ENCODE measurements at places on chromosomes 3 and 15. TPM values are rescaled to one million over a fixed set of nuclear protein-coding genes. Genes with fewer than 3 reads are reported as not detected.

GRCh38 chr15:74682954-74683353 is 12.9 kb downstream of the EDC3 start:
- DNase-seq, result no peak

- no peak for DNase-seq
Measured at GRCh38 chr3:106825962-106826605, 551.2 kb upstream of the CCDC54 start.

GRCh38 chr15:62444104-62445022 is 279.3 kb upstream of the C2CD4B start:
- DNase-seq, result no peak

TMEM207 gene
- not detected for polyA plus RNA-seq

- DNase-seq, result peak; percentile 88
Measured at GRCh38 chr15:41928637-41929620, 35.1 kb upstream of the SPTBN5 start.

BMF gene
- polyA plus RNA-seq, result 3.0 TPM

ACSBG1 gene
- polyA plus RNA-seq, result 0.50 TPM

DNA sequence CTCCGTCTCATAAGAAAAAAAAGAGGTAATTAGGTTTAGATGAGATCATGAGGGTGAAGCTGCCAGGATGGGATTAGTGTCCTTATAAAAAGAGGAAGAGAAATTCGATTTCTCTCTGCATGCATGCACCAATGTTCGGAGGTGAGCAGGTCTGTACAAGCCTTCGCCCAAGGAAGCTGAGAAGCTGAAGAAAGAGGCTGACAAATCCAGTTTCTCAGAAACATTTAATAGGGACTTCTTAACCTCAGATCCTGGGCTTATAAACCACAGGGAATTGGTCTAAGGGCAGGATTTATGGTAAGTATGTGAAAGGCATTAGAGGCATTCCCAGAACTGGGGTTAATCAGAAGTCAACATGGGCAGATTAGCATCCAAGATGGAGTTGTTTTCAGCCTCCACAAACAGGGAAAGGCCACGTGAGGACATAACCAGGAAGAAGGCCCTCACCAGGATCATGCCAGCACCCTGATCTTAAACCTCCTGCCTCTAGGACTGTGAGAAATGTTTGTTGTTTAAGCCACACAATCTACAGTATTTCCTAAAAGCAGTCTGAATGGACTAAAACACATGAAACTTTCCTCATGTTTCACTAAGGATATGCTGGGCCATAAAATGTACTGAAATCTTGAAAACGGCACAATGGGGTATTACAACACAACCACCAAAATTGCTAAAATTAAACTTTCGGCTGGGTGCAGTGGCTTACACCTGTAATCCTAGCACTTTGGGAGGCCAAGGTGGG is 11.3 kb downstream of the SHISA5 start:
- no peak for DNase-seq

GPR156 gene
- not detected for polyA plus RNA-seq

MINAR1 gene
- polyA plus RNA-seq, result not detected

- DNase-seq, result no peak
Measured at GRCh38 chr3:65313666-65314065, 625.9 kb upstream of the ADAMTS9 start.

DNA sequence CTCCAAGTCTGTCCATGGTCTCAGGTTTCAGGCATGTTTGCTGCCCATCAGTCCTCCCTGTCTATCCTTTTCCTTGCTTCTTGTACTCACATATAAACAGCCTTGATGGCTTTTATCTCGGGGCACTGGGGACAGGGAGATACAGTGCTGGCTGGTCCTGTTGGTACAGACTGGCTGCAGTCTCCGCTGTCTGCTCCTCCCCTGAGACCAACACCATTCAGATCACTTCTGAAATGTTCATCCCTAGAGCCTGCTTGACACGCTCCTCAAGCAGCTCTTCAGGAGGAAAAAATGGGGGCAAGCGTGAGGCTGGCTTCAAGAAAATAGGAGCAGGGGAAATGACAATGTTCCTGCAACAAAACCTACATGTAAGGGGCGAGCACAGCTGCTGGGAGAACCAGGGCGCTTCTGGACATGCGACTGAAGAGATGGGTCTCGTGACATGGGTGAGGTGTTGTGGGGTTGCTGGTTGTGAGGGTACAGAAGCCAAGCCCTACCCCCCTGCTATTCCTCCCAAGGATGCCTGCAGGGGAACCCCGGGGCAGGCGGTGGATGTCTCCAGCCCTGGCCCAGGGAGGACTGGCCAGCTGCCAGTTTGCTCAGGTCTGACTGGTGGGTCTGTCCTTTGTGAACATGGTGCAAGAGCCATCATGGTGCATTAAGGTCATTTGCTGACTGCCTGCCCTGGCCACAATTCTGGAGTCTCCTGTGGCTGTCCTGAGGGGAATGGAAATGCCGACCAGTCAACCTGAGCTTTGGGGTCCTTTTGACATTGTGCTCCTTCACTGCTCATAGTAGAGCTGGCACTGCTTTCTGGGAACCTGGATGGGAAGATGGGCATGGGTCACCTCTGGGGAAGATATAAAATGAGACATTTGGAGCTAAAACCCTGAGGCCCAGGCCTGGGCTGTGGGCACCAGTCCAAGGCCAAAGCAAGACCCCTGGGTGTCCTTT is 40.1 kb downstream of the KY start:
- no peak for DNase-seq

SLC15A2 gene
- 1.8 TPM for polyA plus RNA-seq

TUSC7 gene
- not detected for polyA plus RNA-seq

- no peak for DNase-seq
Measured at GRCh38 chr15:67480741-67481140, 40.2 kb upstream of the C15orf61 start.

DNA sequence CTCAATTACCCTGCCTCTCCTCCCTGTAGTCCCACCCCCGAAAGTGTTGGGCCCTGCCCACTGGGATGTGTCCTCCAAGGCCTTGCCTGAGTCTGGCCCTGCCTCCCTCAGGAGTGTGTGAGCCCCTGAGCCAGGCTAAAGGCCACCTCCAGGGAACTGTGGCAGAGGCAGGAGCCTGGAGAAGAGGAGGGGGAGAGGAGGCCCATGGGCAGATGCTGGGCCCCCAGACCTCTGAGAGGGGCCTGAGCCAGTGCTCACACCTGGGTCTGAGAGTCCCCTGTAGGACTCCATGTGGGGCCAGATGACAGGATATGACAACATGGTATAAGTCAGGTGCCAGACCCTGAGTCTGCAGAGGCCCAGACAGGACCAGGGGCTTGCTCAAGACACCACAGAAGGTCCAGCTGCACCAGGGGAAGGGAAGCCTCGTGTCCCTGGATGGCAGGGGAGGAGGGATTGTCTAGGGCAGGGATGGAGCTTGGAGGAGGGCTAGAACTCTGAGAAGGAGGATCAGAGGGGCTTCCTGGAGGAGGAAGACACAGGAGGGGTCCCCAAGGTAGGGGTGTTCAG is 217.9 kb downstream of the TBC1D2B start:
- no peak for DNase-seq

SEMA3B gene
- 0.09 TPM for polyA plus RNA-seq

- DNase-seq, result peak; percentile 64
Measured at GRCh38 chr3:196219194-196219969, 3.0 kb downstream of the SLC51A start.

- no peak for DNase-seq
Measured at GRCh38 chr3:140358686-140359085, 319.2 kb upstream of the TRIM42 start.

DNA sequence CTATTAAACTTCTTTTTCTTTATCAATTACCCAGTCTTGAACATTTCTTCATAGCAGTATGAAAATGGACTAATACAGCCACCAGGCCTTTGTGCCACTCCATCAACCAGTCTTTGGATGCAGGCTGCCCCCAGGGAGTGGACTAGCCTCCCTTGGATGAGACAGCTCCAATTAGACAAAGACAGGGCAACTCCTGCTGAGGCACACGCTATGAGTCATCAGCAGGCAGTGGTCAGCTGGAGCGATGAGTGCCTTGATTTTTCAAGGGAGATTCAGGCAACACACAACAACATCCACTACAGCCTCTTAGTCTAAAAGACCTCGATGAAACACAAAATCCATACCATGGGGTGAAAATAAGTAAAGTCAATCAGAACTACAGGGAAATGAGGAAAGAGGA is 160.1 kb downstream of the ARRDC4 start:
- no peak for DNase-seq

DNA sequence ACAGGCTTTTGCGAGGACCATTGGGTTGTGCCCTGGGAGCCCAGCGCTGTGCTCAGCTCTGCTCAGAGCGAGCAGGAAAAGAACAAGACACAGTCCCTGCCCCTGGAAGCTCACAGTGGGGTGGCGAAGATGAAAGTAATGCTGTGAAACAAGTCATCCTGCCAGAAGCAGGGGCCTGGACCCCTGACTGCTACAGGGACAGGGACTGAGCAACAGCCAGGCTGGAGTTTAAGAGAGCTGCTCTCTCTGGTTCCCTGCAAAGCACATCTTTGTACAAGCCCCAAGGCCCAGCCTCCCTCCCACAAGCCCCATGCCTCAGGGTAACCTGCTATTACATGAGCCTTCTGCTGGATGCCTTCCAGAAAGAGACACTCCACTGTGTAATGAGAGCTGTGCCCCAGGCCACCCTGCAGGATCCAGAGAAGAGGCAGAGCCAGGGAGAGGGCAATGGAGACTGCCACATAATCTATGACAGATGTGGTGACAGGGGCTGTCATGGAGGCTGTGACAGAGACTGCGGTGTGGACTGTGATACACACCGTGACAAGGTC is 7.1 kb upstream of the HCN4 start:
- no peak for DNase-seq

GRCh38 chr15:75195766-75196241 is 5.9 kb upstream of the C15orf39 start:
- no peak for DNase-seq

DYNC1LI1 gene
- 36.9 TPM for polyA plus RNA-seq

UROC1 gene
- polyA plus RNA-seq, result not detected

DNA sequence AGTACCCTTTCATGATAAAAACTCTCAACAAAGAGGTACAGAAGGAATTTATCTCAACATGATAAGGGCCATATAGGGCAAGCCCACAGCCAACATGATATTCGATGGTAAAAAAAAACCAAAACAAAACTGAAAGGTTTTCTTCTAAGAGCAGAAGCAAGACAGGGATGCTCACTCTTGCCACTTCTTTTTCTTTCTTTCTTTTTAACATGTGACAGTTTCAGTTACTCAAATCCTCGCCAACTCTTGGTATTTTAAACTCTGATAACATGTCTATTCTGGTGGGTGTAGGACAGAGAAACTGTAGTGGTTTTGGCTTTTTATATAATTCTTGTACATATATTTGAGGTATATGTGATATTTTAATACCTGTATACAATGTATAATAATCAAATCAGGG is 74.0 kb upstream of the NMNAT3 start:
- no peak for DNase-seq

DNA sequence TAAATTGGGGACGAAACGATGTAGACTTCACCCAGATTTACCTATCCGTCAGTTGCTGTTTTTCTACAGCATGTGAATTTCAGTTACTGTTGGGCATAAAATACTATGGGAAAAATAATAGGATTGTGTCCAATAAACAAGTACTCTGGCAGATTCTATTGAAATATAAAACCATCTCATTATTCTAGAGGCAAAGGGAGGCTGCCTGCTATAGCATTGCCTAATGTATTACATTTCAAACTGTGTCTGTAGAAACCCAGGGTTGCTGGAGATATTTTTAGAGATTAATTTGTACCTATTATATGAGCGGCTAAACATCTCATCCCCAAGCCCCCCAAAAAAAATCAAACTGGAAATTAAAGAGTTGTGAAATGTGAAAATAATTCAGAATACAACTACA is 159.6 kb upstream of the IL12A start:
- DNase-seq, result no peak

CCNB2 gene
- polyA plus RNA-seq, result 171 TPM

TIMP4 gene
- not detected for polyA plus RNA-seq

DNA sequence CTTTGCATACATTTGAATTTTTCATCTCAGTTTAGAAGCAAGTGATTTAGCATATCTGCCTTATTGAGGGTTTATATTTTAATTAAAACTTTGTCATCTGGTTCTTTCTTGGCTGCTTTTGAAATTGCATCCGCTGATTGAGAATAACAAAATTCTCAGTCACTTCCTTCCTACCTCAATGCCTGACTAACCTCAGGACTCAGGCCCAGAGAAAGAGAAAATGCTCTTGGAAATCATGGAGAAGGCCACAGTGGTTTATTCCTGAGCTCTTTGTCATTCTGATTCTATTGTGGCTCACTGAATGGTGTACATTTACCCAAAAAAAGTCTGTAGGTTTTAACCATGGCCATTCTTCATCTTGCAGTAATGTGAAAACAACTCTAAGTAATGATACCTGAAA is 533.9 kb downstream of the TBL1XR1 start:
- DNase-seq, result no peak

DNA sequence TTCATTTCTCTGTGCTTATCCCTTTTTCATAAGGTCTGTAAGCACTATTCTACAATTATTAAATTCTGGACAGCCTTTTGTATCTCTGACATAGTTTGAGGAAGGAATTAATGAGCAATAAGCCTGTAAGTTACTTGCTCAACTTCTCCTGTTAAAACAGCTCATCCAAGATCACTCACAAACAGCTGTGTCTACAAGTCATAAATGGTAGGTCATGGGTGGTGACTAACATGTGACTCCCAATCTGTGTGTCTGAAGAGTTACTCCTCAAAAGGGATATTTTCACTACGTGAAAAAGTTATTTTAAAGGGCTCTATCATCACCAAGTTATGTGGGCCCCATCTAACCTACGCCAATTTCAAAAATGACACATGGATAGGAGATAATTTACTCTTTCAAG is 145.2 kb upstream of the CBLB start:
- DNase-seq, result no peak

DNA sequence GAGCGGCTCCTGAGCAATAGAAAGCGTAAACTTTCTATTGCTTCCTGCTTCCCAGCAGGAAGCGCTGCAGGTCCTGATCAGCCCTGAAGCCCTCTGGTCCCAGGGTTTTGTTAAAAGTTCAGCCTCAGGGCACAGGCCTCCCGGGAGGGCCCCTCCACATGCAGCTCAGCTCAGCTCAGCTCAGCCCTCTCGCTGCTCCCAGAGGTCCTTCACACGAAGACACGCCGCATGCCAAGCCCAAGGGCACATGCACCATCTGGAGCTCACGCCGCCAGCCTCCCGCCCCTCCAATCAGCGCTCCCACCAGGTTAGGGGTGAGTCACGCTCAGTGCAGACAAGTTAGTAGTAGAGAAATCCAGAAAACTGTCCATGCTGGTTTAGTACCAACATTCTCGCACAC is 12.7 kb downstream of the TKT start:
- DNase-seq, result no peak

DNA sequence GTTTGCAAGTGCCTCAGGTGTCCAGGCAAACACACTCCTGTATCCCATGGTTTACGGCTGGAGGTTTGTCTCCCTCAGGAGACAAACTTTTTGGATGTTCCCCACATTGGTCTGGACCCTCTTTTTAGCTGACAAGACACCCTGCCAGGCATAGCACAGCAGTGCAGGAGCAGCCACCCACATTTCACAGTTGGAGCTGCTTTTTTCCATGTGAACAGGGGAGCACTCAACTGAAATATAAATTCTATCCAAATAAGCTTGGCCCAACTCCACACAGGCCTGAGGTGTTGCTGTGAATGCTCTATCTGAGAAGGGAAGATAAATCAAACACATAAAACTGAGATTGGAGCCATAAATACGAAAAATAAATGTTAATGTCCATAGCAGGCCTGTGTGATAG is 501.3 kb upstream of the IL12A start:
- DNase-seq, result no peak

GFM1 gene
- 87.8 TPM for polyA plus RNA-seq

- no peak for DNase-seq
Measured at GRCh38 chr3:13281507-13282357, 138.4 kb downstream of the NUP210 start.

Measured in GM12878 (cell line).